HEK293T (cell line): ENCODE measurements at places on chromosomes 6 and 20.

GRCh38 chr6:44056392-44057237 is 70.6 kb downstream of the MRPL14 start:
- no peak for DNase-seq

- peak; percentile 91 for DNase-seq
These were observed 50.9 kb upstream of the DACT2 start for GRCh38 chr6:168370310-168370991.

- DNase-seq, result peak; percentile 20
These were observed 538.3 kb upstream of the BTBD3 start for GRCh38 chr20:11379257-11380011.

DNA sequence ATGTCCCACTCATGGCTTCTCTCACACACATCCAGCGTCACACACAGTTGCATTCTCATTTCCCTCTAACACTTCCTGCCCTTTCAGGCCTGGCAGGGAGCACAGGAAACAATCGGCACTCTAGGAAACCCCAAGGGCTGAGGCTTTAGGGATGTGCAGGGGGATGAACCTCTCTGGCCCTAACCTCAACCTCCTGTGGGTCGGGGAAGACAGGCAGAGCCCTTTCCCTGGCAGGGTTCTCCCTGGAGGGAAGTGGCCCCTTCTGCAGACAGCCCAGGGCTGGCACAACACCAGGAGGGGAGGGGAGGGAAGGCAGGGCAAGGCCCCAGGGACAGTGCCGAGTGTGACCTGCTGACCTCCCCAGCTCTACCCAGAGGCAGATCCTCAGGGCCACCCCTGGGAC is 2.7 kb downstream of the TEAD3 start:
- no peak for DNase-seq

DNA sequence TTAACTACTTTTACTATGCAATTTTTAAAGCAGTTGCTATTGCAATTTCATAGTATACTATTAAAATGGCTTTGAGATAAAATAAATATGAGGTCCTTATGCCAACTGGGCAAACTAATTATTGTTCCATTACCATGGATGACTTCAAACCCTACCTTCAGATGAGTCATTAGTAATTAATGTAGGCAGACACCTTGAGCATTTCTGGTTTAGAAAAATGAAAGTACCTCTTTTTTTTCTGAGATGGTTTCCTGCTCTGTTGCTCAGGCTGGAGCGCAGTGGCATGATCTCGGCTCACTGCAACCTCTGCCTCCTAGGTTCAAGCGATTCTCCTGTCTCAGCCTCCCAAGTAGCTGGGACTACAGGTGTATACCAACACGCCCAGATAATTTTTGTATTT is 11.9 kb downstream of the ASF1A start:
- no peak for DNase-seq

DNA sequence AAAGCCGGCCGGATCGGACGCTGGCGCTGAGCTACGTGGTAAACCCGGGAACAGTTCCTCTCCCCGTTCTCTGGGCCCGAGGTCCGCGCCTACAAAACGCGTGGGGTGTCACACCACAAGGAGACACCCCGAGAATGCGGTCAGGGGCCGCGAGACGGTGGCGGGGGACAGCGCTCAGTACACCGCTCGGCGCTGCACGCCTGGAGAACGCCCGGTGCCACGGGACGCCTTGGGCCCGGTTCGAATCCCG is 670 bp downstream of the NCOA5 start:
- DNase-seq, result no peak

DNA sequence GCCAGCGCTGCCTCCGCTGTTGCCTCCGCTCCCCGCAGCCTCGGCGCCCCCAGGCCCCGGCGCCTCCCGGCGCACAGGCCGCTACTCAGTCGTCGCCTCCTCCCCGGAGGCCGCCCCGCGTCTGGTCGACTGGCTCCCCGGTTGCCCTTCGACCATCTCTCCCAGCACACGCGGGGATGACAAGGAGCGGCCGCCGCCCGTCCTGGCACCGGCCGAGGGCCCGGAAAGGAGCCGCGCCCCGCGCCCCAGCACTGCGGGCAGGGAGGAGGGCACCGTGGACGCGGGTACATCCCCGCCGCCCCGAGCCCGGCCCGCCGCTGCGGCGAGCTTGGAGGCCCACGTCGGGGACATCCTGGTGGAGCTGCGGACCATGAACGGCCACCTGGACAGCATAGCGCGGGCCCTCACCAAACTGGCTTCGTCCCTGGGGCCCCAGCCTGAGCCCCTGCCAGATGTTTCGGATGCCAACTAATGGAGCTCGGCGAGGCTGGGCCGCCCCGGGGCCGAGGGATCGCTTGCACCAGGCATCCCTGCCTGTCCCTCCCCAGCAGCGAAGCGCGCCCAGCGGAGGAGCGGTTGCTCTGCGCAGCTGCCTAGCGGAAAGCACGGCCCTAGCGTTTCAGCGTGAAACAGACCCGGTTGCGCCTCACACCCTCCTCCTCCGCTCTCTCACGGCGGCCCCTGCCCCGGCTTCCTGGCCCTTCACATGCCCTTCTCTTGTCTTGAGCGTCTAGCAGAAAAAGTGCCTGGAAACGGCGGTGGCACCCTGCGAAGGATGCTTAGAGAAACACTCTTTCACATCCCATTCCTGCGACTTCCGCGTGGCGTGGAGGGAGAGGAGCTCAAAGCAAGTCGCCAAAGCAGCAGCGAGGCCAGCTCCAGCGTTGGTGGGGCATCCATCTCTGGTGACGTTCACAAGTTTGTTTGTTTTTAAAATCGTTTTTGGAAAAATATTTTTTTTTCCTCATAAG is 285.8 kb upstream of the SUPT3H start:
- DNase-seq, result no peak

GRCh38 chr6:38322138-38322537 is 317.6 kb downstream of the BTBD9 start:
- DNase-seq, result no peak

DNA sequence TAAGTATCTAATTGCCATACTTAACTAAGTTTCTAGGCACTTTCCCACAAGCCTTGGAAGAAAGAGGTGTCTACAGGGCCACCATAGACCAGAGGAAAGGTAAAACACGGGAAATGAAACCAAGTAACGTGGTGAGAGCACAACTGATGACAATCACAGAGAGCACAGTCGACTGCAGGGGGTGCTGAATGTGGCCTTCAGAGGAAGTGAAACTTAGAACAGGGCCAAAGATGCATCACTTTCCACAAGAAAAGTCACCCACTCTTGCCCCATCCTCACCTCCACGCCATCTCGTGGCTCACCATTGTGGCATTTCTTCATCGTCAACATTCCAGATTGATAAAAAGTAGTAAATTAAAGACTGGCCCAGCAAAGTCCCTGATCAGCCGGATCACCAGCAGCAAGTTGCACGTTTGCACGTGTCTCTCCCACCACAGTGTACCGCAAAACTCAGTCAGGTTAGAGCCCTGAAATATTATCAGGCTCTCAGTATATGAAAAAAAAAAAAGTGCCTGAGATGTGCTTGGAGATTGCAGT is 31.4 kb downstream of the HIVEP2 start:
- no peak for DNase-seq

GRCh38 chr20:54491506-54491905 is 16.1 kb downstream of the DOK5 start:
- DNase-seq, result no peak

- DNase-seq, result no peak
These were observed 90.2 kb upstream of the HDAC2 start for GRCh38 chr6:114061116-114061515.

DNA sequence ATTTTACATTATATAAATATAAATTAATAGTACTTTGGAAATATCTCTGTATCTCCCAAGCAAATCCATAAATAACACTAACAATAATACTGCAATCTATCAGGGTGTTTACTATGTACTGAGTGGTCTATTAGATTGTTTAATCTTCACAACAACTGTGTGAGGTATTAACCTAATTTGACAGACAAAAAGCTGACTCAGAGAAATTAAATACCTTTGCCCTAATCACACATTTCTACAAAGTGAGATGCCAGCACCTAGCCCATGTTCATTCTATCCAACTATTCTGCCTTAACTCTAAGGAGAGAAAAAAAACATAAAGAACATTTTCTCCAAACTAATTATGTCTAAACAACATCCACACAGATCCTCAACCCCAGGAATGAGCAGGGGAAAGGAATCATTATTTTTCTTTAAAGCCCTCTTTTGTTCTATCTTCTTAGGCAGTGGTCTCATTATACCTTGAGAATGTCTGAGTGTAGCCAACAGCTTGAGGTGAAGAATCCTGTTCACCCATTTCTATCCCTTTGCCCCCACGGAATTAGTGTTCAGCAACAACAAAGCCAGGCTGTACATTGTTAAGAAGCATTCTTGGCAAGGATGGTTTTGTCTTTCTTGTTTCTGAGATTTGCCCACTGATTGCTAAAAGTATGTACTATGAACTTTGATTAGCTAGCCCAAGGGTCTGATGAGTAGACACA is 42.7 kb downstream of the PRL start:
- DNase-seq, result no peak

- peak; percentile 67 for DNase-seq
These were observed 20.6 kb upstream of the SGK2 start for GRCh38 chr20:43537921-43538877.
